ENCODE measurements at places on chromosomes 11 and 22.
A peak's percentile ranks its signal among the peaks of the same experiment; 100 is the strongest.

DNA sequence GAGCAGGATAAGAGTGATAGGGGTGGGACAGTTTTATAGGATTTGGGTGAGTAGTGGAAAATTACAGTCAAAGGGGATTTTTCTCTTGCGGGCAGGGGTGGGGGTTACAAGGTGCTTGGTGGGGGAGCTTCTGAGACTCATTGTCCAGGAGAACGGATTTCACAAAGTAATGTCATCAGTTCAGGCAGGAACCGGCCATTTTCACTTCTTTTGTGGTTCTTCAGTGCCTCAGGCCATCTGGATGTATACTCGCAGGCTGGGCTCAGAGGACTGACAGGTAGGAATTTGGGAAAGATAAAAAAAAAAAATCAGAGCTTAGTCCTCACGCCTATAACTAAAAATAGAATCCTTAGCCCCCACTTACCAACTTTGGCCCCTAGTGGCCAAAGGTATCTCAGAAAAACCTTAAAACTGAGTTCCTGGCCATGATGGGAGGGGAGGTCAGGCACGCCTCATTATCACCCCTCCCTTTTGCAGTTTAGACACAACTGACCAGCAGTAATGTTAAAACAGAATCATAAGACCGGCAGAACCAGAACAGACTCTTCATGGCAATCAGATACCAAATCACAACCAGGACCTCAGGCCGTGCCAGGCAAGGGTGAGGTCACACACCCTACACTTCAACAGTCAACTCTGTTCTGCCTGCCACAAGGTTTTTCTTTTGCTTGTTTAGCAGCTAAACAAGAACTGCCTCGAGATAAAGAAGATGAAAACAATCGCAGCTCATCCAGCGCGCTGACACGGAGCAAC is 8.9 kb upstream of the APOBEC3G start:
- DNase-seq: no peak

GRCh38 chr11:130166457-130166784 is 6.8 kb downstream of the ST14 start:
- peak; percentile 89 for DNase-seq

DNA sequence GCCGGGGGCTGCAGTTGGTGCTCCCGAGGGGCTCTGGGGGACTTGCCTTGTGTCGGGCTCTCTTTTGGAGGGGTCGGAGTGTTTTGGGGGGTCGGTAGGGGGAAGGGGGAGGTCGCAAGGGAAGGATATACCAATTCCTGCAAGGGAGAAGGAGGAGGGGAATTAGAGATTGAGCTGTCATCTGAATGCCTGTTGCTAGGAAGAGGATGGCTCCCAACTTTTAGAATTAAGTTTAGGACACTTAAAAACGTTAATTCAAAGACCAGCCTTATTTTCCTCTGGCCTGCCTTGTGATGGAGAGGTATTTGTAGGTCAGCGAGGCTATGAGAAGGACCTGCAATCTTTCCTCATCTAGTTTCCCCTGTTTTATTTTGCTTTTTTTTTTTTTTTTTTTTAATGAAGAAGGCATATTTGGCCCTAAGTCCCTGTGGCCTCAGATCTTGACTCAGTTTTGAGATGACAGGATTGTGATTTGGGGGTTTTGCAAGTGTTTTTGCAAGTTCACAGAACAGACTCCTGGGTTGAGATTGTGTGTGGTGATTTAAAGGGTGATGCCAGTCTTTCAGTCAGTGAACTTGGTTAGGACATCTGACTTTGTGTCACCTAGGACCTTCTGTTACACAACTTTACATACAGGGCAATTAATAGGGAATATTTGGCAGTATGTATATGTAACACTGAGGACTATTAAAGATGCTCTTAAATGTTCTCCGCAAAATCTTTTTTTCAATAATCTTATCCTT is 672 bp downstream of the TMEM135 start:
- no peak for DNase-seq

GRCh38 chr11:77851503-77851902 is 30.6 kb downstream of the AAMDC start:
- DNase-seq: peak; percentile 40

GRCh38 chr11:73426219-73426850 is 50.1 kb downstream of the RELT start:
- peak; percentile 76 for DNase-seq

DNA sequence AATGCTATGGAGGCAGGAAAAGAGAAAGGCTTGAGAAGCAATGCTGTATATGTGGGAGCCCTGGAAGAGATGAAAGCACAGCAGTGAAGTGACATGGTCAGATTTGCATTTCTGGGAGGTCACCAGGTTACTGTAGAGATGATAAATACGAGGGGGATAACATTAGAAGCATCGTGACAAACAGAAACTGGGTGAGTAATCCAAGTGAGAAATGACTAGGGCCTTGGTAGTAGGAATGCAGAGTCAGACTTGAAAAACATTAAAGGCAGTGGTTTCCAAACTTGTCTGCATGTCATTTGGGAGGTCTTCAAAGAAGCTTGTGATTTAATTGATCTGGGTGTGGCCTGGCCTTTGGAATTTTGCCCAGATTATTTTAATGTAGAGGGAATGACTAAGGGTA is 43.9 kb downstream of the CCDC34 start:
- peak; percentile 88 for DNase-seq

DNA sequence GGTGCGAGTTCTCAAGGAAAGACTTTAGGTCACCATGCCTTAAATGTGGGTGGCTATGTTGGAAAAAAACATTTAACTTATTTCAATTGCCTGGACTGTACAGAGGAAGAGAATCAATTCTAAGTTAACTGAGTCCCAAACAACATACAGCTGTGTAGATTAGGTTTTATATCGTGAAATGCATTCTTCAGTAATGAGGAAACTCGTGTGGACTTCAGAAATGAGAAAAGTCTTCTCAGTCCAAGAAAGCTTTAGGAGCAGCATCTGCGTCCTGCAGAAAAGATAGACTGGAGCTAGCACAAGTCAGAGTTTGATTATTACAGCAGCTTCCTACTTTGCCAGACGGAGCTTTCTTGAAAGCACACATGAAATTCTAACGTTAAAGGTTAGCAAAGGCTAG is 673.0 kb downstream of the OPCML start:
- no peak for DNase-seq

GRCh38 chr11:96361778-96362177 is 18.8 kb upstream of the MAML2 start:
- no peak for DNase-seq

- no peak for DNase-seq
Measured at GRCh38 chr11:20003351-20003750, 156.9 kb downstream of the DBX1 start.

GRCh38 chr11:116168459-116168787 is 604.4 kb downstream of the BUD13 start:
- no peak for DNase-seq

DNA sequence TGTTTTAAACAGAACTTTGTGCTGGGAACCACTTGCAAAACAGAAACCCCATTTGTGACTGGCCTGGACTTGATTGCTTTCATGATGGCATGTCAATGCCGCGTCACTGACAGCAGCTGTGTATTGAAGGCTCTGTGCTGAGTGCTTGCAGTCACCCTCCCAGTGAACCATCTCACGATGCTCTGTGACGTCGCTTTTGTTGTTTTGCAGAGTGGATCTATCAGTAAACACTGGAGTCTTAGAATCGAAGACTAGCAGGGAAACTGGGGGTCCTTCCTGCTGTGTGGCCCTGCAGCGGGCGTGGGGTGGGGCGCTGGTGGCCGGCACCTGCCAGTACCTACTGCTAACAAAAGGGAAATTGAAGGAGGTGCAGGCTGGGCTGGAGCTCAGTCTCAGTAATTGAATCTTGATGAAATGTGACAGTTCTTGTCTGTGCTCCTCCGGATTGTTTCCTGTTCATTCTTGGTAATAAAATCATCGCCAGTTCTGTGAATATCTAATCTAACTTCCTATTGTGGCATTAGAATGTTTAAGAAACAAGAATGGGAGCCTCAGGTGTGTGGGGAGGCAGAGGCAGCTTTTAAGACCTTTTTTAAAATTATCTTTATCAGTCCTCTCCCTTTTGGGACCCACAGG is 50.5 kb upstream of the PARVG start:
- DNase-seq: no peak

DNA sequence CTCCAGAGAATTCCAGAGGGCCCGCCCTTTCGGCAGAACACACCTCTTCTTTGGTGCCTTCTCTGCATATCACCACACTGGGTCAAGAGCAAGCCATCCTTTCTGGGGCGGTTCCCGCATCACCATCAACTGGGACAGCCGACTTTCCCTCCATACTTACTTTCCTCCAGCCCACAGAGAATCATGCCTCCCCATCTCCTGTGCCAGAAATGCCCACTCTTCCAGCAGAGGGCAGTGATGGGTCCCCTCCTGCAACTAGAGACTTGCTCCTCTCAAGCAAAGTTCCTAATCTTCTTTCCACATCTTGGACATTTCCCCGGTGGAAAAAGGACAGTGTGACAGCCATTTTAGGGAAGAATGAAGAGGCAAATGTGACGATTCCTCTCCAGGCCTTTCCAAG is 157.7 kb downstream of the C11orf91 start:
- DNase-seq: peak; percentile 45

DNA sequence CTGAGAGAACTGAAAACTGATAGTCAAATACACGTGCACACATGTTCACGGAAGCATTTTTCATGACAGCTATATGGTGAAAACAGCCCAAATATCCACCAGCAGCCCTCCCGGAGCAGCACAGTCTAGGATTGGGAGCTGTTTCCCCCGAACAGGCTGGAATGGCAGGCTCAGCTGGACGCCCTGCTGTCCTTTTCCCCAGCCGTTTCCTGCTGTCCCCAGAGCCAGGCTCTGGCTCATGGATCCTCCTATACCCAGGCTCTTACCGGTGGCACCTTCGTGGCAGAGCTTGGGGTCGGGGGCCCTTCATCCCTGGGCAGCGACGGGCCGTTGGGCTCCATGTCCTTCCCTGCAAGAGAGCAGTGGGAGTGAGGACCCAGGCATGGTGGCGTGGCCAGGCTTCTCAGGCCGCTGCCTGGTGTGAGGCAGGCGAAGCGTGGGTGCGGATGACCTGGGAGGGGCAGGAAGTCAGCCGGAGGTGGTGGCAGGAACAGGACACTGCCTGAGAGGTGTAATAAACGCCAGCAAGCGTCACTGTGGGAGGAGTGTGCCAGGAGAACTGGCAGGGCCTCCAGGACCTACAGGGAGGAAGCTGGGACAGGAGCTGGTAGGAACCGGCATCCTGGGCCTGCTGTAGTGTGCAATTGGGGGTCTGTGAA is 38.8 kb downstream of the OSBPL5 start:
- DNase-seq: no peak

GRCh38 chr22:30665786-30666185 is 1.9 kb downstream of the DUSP18 start:
- DNase-seq: no peak

- peak; percentile 7 for DNase-seq
Measured at GRCh38 chr22:17095538-17095937, 10.7 kb downstream of the IL17RA start.

DNA sequence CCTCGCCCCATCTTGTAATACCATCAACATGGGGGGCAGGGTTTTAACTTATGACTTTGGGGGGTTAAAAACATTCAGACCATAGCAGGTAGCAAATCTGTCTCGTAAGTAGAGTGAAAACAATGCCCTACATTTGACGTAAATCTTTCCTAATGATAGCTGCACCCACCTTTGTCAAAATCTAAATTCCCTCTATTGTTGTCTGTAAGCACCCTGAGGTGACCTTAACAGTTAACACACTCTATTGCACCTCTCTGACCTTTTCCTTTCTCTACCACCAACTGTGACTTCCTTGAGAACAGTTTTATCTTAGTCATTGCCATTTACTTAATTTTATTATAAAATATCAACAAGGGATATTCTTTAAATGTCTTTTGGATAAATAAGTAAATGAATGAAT is 1024.9 kb upstream of the CNTN5 start:
- no peak for DNase-seq

- no peak for DNase-seq
Measured at GRCh38 chr11:131766637-131767036, 396.2 kb downstream of the NTM start.

- DNase-seq: no peak
Measured at GRCh38 chr11:64510759-64511158, 80.3 kb upstream of the SLC22A12 start.

DNA sequence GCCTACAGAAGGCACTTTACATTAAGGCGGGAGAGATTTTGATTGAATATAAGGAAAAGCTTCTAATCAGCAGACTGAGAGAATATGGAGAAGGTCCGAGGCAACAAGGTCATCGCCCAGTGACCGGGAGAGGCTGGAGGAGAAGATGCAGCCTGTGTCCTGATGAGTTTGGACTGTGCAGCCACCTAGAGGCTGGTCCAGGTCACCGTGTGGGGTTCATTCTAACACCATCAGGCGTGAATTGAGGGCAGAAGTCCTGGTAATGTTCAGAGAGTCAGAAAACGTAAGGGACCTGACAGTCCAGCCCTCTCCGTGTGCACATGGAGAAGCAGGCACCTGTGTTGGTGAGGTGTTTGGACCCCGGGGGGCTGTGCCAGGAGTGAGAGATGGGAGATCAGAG is 102.7 kb downstream of the FEZ1 start:
- DNase-seq: no peak

DNA sequence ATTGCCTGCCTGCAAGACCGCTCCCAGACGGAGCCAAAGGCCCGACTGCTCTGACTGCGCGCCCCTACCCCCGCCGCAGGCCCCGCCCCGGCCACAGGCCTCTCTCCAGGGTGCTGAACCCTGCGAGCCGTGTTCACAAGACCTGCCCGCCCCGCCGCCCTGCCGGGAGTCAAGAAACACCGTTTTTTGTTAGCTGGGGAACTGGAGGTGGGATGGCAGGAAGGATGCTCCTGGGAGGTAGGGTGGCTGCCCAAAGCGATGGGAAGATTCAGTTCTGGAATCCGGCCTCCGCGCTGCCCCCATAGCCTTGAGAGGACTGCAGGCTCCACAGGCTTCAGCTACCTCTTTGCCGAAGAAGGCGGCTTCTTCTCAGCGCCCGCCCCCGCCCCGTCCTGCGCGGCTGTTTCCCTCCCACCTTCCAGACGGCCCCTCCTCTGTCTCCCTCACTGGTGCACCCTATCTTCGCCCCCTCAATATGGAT is 2.7 kb upstream of the PDE2A start:
- DNase-seq: peak; percentile 32

DNA sequence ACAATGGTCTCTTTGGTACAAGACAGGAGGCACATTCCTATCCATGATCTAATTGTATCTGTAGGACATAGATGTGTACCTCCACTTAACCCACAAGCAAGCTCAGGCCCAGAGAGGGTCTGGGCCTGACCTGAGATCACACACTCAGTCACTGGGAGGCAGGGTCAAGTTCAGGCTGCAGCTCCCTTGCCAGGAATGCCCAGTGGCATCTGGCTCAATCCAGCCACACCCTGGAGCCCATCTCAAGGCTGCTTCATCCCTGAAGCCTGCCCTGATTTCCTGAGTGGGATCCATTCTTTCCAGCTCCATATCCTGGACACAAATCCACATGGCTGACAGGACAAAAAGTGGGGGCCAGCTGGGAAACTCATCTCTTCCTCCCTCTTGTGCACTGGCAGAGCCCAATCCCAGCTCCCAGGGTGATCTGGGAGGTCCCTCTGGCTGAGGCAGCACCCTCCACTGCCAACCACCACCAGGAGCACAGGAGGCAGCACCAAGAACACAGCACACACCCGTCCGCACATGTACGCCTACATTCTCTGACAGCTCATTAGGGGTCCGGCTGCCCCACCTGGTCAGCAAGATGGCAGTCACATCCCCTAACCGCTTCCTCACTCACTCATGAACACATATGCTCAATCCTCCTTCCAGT is 39.2 kb upstream of the KLHL35 start:
- DNase-seq: no peak
